Gastrocnemius medialis (tissue), 4 donors: ENCODE measurements at places on chromosomes 1 and 21.

GRCh38 chr1:163875927-163876320 is 554.2 kb downstream of the NUF2 start:
- no peaks in the 10 kb centered on the region for H3K36me3 ChIP-seq
- no peak for DNase-seq
- peaks cover 3% of the 10 kb centered on the region for H3K4me1 ChIP-seq
- no peaks in the 10 kb centered on the region for H3K27me3 ChIP-seq
- H3K4me3 ChIP-seq: no peak overlapping the region

GRCh38 chr1:17618558-17619247 is 79.2 kb downstream of the ARHGEF10L start:
- no peaks in the 10 kb centered on the region for H3K27me3 ChIP-seq
- peaks cover 49% of the 10 kb centered on the region for H3K4me1 ChIP-seq
- no peaks in the 10 kb centered on the region for H3K36me3 ChIP-seq
- H3K4me3 ChIP-seq: peak overlapping the region; percentile 69
- peak overlapping the region; percentile 95 for H3K27ac ChIP-seq

DNA sequence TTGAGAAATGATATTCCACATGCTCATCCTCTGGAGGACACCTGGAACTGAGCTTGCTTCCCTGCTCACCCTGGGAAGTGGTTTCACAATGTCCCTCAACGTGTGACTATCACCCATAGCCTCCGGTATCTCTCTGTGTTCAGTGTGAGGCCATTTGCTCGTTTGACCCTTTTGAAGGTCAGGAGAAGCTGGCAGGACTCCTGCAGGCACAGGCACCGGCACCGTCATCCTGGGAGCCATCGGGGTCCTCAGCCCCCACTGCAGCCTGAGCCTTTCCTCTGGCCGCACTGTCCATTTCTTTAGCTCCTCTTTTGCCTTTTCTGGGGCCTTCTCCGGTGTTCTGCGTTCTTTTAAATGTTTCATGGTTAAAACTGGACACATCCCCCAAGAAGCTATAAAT is 159.6 kb upstream of the COL6A1 start:
- H3K4me1 ChIP-seq: no peaks in the 10 kb centered on the region
- H3K27ac ChIP-seq: no peak overlapping the region
- no peaks in the 10 kb centered on the region for H3K27me3 ChIP-seq
- no peak overlapping the region for H3K4me3 ChIP-seq
- no peak for DNase-seq
- no peaks in the 10 kb centered on the region for H3K36me3 ChIP-seq

GRCh38 chr21:35346697-35347096 is 297.6 kb upstream of the RUNX1 start:
- H3K27ac ChIP-seq: no peak overlapping the region
- DNase-seq: no peak
- no peaks in the 10 kb centered on the region for H3K27me3 ChIP-seq
- H3K4me1 ChIP-seq: no peaks in the 10 kb centered on the region

GRCh38 chr1:19365721-19366120 is 53.6 kb downstream of the SLC66A1 start:
- no peaks in the 10 kb centered on the region for H3K27me3 ChIP-seq
- no peak for DNase-seq
- no peak overlapping the region for H3K4me3 ChIP-seq
- peaks cover 26% of the 10 kb centered on the region for H3K4me1 ChIP-seq
- H3K36me3 ChIP-seq: no peaks in the 10 kb centered on the region

DNA sequence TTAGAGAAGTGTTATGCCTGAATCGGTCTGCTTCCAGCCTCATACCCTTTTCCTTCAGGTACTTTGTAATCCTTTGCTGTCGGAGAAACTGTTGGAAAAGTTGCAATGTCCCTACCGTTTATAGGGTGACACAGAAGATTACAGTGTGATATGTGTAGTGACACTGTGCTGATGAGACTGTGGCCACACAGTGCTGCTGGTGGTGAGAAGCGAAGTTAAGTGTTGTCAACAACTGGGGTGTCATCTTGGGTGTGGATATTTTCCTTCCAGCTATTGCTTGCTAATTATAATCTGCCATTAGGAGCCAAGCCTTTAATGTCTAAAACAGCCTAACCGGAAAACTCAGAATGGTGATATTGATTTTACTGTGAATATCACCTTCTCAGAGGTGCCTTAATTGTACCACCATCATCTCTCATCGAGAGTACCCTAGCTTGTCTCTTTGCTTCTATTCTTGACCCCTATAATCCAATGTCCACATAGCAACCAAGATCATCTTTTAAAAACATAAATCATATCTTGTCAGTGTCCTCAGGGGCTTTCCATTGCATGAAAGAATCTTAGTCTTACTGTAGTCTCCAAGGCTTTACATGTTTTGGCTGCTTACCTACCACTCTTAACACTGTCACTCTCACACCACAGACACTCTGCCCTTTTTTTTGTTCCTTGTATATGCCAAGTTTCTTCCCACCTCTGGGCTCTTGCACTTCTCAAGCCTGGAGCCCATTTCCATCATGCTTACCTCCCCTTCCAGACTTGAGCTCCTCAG is 89.4 kb upstream of the PGD start:
- H3K27me3 ChIP-seq: no peaks in the 10 kb centered on the region
- H3K4me3 ChIP-seq: no peak overlapping the region
- H3K4me1 ChIP-seq: peaks cover 61% of the 10 kb centered on the region
- peak overlapping the region; percentile 89 for H3K27ac ChIP-seq
- no peak for DNase-seq

DNA sequence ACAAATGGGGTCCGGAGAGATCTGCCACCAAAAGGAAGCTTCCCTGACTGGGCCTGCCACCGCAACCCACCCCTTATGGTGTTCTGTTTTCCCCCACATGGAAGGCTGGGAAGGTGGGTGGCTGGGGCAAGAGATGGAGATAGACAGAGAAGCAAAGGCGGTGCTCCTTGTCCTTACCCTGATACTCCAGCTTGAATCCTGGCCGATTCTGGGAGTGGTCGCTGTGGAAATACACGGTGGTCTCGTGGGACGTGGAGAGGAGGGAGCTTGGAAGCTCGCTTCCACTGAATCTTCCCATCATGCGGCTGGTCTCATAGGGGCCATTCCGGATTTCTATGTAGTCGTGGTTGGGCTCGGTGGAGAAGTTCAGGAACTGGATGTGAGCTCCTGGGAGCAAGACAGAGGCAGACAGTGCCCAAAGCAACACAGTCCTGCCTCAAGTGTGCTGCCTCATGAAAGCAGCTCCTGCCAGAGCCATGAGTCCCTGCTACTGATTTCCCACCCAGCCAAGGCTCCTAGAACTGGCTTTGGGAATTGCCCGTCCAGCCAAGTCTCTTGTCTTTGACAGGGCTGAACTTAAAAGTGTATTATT is 138.5 kb downstream of the ZSCAN20 start:
- H3K27ac ChIP-seq: no peak overlapping the region
- no peak overlapping the region for H3K4me3 ChIP-seq
- no peaks in the 10 kb centered on the region for H3K27me3 ChIP-seq
- DNase-seq: no peak
- no peaks in the 10 kb centered on the region for H3K4me1 ChIP-seq

GRCh38 chr1:21586846-21587601 is 77.8 kb downstream of the ALPL start:
- H3K27me3 ChIP-seq: peaks cover 32% of the 10 kb centered on the region
- no peak for DNase-seq
- no peak overlapping the region for H3K4me3 ChIP-seq
- no peaks in the 10 kb centered on the region for H3K4me1 ChIP-seq

DNA sequence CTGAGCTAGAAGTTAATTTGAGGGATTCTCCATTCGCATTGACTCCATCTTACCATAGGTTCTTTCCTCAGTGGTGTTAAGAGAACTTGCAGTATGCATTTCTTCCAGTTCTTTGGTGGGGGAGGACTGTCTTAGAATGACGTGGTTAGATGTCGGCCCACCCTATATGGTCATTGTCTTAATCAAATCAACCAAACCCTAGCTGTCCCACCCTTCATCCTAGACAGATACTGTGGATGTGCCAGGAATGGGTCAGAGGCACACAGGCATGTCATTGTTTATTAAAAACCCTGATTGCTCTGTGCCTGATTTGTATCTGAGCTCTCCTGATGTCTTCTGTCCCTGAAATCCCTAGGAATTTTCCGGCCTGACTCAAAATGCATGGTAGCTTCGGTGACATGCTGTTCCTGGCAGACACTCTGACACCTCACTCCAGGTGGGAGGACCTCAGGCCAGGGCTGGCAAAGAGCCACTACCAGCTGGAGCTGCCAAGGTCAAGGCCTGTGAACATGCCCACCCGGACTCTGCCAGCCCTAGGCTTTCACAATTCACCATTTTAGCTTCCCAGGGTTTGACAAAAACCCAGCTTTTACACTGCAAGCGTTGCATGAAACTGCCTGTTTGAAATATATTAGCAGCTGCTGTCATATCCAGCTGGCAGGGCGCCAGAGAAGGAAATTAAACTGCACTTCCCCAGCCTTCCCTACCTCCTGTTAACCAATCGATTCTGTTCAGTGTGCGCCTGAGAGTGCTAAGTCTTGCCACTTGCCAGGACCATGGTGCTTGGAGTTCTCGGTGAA is 134.0 kb downstream of the FAM78B start:
- DNase-seq: peak; percentile 26
- no peaks in the 10 kb centered on the region for H3K27me3 ChIP-seq
- H3K4me3 ChIP-seq: no peak overlapping the region
- H3K4me1 ChIP-seq: no peaks in the 10 kb centered on the region
- no peak overlapping the region for H3K27ac ChIP-seq

DNA sequence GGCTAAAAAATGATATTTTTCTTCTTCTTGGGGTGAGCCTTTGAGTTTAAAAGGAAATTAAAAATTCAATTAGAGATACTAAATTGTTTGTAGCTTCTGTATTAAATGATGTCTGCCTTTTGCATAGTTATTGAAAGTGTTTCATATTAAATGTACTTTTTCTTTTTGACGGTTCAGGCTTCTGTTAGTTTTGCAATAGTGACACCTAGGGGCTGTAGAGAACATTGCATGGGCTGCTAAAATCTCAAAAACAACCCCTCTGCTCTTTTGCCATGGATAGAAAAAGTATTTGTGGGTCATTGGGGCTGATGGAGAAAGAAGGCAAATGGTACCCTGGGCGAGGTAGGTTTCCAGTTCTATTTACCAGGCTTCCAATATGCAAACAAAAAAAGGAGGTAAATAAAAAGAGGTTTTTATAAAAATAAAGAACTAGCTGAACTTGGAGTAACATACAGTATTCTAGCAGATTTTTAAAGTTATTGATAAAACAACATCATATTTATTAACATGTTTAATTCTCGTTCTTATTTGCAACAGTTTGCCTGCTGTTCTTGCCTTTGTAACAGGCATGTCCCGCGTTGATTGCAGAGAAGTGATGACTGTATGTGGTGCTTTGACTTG is 115.4 kb upstream of the HOOK1 start:
- H3K27me3 ChIP-seq: no peaks in the 10 kb centered on the region
- H3K36me3 ChIP-seq: no peaks in the 10 kb centered on the region
- no peak for DNase-seq
- no peak overlapping the region for H3K4me3 ChIP-seq

DNA sequence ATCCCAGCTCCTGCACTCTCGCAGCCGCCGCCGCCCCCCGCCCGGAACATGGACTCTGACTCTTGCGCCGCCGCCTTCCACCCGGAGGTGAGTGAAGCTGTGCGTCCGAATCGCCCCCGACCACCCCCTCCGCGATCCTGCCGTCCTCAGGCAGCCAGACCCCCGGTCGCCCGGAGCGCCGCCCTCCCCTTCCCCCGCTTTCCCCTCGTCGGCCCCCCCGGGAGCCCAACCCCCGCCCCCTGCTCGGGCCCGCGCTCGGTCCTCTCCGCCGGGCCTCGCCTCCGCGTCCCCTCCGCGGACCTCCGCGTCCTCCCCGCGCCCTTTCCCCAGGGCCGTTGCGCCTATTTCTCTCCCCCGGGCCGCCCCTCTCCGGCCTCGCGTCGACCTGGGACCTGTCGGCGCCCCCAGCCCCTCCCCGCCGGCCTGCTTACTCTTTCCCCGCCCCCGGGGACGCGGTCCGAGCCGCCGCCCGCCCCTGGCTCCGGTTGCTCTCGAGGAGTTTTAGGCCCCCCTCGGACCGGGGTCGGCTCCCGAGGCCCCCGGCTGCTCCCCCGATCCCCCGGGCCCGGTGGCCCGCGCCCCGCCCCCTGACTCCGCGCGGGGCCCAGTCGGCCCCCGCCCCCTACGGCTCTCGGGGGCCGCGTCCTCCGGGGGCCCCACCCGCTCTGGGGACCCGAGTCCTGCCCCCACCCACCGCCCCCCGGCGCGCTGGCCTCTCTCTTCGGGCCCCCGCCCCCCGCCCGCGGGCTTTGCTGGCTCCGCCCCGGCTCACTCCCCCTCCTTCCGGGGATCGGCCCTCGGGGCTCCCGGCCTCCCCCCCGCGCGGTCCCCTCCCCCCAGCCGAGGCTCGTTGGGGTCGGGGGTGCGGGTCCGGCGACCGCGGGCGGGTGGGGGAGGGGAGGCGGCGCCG is 743 bp downstream of the PHF13 start:
- DNase-seq: peak; percentile 45
- H3K36me3 ChIP-seq: no peaks in the 10 kb centered on the region
- no peaks in the 10 kb centered on the region for H3K27me3 ChIP-seq
- peak overlapping the region; percentile 96 for H3K27ac ChIP-seq

DNA sequence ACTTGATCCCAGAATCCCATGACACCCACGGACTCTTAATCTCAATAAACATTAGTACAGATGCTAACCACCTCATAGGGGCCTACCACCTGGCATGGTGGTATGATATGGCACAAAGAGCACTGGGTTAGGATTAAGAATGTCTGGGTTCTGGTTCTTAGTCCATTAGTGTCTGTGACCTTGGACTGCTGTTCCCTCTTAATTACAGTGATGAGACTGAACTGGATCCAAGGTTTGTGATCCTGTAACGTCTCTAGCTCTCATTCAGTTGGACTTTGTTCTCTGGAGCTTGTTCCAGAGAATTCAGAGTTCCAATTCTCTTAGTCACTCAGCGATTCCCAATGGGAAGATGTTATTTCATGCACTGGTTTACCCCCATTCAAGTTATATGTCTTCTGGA is 23.6 kb upstream of the PIGC start:
- H3K4me3 ChIP-seq: no peak overlapping the region
- no peaks in the 10 kb centered on the region for H3K27me3 ChIP-seq
- H3K4me1 ChIP-seq: peaks cover 9% of the 10 kb centered on the region
- no peaks in the 10 kb centered on the region for H3K36me3 ChIP-seq

DNA sequence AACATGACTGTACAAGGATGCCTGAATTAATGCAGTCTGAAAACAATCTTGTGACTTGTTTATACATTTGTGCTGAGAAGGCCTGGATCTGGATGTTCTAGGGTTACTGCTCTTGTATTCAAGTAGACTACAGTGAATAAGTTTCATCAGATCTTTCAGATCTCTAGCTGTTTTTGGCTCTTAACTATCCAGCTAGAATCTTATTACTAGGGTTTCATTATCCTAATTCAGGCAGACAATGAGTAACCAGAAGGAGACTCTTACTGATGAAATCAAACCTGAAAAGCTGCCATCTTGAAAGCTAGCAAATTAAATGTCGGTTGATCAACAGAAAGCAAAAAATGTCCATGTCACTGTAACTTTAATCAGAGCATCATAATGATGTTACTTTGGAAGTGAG is 112.5 kb upstream of the KCNK2 start:
- DNase-seq: no peak
- no peaks in the 10 kb centered on the region for H3K4me1 ChIP-seq
- H3K4me3 ChIP-seq: no peak overlapping the region

GRCh38 chr1:7717748-7718368 is 53.2 kb upstream of the VAMP3 start:
- H3K4me3 ChIP-seq: no peak overlapping the region
- no peak for DNase-seq
- H3K4me1 ChIP-seq: peaks cover 36% of the 10 kb centered on the region
- no peak overlapping the region for H3K27ac ChIP-seq
- no peaks in the 10 kb centered on the region for H3K27me3 ChIP-seq
